Left renal cortex interstitium (tissue), 4 donors: ENCODE measurements at places on chromosomes 16 and 17.

DNA sequence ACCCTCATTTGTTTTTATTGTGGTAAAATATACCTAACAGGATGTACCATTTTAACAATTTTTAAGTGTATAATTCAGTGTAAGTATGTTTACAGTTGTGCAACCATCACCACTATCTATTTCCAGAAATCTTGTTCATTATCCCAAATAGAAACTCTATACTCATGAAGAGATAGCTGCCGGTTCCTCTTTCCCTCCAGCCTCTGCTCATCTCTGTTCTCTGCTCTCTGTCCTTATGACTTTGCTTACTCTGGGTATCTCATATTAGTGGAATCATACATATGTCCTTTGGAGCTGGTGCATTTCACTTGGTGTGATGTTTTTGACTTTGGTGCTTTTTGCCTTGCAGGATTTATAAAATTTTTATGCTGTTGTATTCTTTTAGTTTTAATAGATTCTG is 19.4 kb downstream of the CYLD start:
- DNase-seq, result no peak

DNA sequence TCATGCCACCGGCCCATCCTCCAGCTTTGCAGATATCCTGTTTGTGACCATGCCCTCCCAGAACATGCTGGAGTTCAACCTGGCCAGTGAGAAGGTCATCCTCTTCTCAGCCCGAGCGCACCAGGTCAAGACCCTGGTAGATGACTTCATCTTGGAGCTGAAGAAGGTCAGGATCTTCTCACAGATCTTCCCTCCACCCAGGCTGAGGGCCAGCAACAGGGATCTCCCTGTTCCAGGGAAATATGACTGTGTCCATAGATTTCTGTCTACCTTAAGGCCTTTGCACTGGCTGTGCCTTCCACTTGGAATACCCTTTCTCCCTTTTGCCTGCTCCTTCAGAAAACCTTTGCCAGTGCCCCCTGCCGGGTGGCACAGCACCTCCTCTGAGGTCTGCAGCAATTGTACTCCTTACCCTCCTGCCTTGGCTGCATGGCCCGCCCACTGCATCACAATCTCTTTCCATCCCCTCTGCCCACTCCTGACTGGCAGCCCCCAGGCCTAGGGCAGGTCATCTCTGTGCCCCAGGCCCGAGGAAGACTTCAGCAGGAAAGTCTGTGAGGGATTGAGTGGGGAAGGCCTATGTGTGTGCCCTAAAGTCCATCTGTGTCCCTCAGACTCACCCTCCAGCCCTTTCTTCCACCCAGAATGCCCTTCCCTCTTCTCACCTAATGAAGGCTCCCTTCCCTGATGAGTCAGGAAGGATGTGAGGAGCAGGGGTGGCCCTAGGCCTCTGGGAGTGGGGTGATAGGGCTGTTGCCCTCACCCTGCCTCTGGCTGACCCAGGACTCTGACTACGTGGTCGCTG is 27.3 kb upstream of the ALKBH5 start:
- DNase-seq, result no peak

- no peak for DNase-seq
Measured at GRCh38 chr16:54341892-54342776, 55.5 kb upstream of the IRX3 start.

GRCh38 chr17:2056206-2057174 is 1.6 kb downstream of the HIC1 start:
- no peak for DNase-seq

DNA sequence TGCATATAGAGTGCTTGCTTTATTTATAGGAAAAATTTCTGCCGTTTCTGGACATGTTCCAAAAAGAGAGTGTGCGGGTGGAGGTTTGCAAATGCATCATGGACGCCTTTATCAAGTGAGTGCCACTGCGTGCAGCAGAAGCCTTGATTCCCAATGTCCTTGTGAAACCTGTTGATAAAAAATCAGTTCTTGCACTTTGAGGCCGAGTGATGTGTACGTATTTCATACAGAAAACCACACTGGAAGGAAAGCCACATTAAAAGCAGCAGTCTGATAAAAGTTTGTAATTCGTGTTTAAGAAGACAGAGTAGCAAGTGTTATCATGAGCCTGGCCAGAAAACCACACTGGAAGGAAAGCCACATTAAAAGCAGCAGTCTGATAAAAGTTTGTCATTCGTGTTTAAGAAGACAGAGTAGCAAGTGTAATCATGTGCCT is 78.0 kb downstream of the KNOP1 start:
- DNase-seq, result no peak

- no peak for DNase-seq
Measured at GRCh38 chr17:57612202-57613071, 132.7 kb downstream of the CCDC182 start.

GRCh38 chr16:24523569-24523968 is 15.8 kb upstream of the RBBP6 start:
- no peak for DNase-seq

GRCh38 chr16:11392041-11392581 is 46.9 kb downstream of the RMI2 start:
- DNase-seq, result no peak

GRCh38 chr17:728911-729310 is 3.5 kb upstream of the TLCD3A start:
- no peak for DNase-seq

- no peak for DNase-seq
Measured at GRCh38 chr17:46059486-46059885, 60.4 kb downstream of the STH start.

GRCh38 chr16:3520841-3521240 is 20.0 kb downstream of the CLUAP1 start:
- DNase-seq, result no peak

DNA sequence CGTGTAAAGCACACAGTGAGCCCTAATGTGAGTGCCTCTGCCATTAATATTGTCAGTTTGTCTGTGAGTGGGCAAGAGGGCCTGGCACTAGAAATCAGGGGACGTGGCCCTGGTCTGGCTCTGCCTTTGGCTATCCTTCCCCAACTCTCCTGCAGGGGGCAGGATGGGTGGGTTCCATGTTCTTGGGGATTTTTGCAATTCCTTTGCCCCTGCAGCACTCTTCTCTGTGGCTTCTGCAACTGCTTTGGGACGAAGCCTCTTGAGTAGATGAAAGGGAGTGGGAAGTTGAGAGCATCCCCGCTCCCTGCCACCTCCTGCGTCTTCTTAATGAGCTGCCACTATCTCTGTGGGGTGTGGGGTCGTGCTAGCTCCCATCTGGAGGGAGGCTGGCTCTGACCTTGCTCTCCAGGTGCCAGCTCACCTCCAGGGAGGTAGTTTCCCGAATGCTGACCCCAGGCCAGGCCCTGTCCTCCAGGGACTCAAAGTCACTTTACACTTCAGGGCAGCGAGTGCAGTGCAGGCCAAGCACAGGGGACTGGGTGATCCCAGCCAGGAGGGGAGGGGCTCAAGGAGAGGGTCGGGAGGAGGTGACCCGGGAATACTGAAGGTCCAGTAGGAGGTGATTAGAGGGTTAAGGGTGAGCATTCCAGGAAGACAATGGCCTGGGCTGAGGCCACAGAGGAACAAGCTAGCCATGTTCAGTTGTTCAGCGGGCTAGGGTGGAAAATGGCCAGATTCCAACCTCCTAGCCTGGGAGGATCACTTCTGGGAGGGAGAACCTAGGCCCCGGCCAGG is 121.0 kb upstream of the NLRP1 start:
- DNase-seq, result no peak
